ENCODE measurements at places on chromosomes 7 and 10.

DNA sequence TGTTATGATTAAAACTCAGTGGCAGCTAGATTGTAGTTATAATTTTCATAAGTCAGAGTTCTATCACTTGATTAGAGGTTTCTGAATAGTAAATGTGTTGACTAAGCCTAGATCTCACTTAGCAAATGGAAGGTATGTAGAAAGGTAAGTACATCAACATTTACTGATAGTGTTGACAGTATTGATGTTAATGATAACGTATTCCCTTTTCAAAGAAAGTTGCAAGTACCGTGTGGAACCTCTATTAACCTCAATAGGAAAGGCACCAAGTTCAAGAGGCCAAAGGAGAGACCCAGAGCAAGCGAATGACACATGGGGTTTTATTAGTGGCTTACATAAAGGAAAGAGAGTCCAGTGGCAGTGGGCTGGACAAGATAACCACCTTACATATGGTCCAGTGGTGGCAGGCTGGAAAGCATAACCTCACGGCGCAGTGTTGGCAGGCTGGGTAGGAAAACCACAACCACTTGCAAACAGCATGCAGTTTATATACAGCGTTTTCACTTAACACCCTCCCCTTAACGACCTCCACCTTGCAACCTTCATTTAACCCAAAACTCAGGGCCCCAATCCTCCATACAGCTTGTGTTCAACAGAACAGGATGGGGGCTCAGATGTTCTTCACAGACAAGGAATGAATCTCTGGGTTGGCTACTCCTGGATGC is 611.0 kb downstream of the PARD3 start:
- no peak for DNase-seq

DNA sequence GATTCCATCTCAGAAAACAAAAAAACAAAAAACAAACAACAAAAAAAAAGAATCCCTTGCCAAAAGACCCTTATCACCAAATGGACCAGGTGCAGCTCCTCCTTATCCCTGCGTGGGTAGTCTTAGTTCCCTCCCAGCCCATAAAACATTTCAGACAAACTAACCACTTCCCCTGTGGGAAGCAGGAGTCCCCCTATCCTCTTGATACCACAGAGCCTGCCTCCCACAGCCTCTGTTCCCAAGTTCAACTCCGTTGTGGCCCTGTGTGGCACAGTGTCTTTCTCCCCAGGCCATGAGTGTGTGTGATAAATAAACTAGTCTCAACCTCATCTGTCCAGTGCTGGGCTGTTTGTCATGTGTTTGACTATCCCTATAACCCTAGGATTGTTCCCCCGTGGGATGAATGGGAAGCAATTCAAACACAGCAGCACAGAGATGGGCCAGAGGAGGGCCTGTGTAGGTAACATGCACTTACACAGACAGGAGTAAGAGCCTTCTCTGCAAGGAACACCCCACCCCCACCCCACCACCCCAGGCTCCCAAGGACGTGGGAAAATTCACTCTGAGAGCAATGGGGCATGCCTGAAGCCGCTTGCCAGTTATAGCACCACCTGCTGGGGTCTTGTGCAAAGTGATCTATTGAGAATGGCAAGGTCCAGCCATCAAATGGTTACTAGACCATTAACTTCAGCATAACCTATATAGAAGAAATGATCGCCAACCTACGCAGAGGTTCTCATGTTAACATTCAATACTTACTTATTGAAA is 147.1 kb upstream of the GHITM start:
- no peak for DNase-seq

GRCh38 chr10:104100795-104101194 is 15.1 kb upstream of the COL17A1 start:
- no peak for DNase-seq

- DNase-seq = no peak
Measured at GRCh38 chr7:137590071-137590755, 246.7 kb upstream of the PTN start.

- DNase-seq = no peak
Measured at GRCh38 chr10:73581918-73582317, 9.2 kb downstream of the USP54 start.

DNA sequence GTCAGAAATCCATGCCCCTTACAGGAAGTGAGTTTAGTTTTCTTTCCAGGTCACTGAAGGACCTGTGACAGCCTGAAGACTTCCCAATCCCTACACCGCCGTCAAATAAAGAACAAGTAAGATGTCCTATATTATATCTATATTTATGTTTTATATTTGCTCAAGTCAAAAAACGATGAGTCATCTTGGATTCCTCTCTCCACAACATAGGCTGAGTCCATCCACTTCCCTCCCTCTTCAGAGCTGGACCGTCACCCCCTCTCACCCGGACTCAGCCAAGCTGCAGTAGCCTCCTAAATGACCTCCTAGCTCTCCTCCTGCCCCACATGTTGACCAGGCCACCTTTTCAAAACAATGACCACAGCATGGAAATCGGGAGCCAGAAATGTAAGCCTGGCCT is 53.5 kb downstream of the GLI3 start:
- DNase-seq = no peak

DNA sequence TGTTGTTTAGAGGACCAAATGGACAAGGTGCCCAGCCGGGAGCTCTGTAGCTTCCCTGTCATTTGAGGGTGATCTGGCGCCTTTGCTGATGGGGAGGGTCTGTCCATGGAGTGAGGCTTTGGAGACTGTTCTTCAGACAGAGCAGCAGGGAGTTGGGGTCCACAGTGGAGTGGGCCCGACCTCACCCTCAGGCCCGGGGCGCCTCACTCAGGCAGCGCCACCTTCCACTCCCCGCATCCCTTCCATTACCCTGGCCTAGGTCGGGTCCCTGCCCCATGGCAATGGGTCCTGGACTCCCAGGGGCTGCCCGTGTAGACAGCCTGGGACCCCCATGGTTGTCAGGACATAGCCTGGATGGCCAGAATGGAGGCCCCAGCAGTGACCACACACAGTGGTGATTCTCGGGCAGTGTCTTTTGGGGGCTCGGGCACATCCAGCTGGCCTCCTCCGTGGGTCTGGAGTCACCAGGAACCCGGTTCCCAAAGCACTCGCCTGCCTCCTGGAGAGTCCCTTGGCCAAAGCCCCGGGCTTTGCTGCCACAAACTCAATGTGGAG is 38.5 kb downstream of the TCERG1L start:
- peak; percentile 64 for DNase-seq

- no peak for DNase-seq
Measured at GRCh38 chr10:3169271-3169670, 3.3 kb downstream of the PITRM1 start.

- DNase-seq = no peak
Measured at GRCh38 chr7:74364061-74364460, 74.9 kb downstream of the CLIP2 start.

DNA sequence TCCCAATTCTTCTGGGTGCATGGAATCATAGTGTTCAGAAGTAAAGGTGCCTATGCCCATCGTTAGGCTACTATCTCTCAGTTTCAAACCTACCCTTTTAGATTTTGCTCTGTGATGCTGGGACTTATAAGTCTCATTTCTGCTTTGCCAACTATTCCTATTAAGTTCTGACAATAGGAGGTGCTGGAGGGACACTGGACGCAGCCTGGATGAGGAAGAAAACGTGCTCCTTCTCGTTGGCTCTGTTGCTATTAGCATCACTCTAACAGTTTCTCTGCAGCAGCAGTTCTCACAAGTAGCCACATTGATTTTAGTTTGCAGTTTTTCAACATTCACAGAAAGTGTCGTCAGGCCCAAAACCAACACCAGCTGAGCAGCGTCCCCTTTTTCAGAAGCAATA is 72.4 kb downstream of the ABCC2 start:
- DNase-seq = no peak

DNA sequence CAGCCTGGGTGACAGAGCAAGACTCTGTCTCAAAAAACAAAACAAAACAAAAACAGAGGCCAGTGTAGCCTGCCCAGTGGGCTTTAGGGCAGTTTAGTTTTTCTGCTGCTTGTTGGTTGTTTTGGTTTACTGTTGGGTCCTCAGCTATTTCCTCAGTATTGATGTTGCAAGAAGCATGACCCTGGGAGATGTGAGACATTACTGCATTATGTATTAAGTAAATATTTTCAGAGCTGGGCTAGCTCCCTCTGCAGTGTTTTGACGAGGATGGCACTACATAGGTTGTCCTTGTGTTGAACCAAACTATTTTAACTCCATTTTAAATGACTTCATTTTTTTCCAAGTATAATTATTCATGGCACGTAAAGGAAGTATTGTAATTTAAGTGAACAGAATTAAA is 4.8 kb downstream of the AKAP9 start:
- DNase-seq = no peak

- no peak for DNase-seq
Measured at GRCh38 chr7:129315960-129316359, 91.1 kb downstream of the AHCYL2 start.

- peak; percentile 82 for DNase-seq
Measured at GRCh38 chr7:31110331-31111108, 58.4 kb downstream of the ADCYAP1R1 start.

DNA sequence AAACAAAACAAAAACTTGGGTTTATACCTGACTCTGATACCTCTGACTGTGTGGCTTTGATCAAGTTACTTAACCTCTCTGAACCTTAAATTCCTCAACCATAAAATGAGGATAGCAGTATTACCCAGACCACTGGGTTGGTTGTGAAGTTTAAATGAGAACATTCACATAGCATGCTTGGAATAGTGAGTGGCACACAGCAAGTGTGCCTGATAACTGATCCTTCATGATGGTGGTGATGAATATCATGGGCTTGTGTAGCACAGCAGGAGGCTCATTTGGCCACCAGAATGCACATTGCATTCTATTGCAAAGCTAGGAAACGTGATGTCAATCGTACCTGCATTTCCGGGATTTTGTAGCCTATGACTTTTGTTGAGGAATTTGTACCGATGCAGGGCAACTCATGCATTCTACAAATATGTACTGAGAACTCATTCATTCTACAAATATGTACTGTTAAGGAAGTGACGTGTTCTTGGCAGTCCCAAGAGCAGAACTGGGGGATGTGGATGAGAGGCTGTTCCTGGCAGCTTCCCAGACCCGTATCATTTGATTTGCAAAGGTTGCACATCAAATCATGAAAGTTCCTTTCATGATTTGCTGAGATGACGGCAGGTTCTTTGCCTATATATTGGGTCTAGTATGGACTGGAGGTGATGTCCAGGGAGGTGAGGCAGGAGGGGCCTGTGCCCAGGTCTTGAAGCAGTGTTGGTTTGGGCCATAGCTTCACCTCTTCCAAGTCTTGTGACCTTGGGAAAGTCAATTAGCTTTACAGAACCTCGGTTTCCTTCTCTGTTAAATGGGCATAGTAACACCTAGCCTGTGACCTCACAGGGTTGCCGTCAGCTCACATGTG is 94.6 kb upstream of the SMNDC1 start:
- DNase-seq = no peak

DNA sequence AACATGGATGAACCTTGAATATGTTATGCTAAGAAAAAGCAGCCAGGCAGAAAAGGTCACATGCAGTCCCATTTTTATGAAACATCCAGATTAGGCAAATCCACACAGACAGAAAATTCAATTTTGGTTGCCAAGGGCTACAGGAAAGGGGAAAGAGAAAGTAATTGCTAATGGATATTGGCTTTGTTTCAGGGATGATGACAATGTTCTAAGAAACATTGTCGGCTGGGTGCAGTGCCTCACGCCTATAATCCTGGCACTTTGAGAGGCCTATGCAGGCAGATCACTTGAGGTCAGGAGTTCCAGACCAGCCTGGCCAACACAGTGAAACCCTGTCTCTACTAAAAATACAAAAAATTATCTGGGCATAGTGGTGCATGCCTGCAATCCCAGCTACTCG is 23.0 kb downstream of the ZNF33B start:
- no peak for DNase-seq

DNA sequence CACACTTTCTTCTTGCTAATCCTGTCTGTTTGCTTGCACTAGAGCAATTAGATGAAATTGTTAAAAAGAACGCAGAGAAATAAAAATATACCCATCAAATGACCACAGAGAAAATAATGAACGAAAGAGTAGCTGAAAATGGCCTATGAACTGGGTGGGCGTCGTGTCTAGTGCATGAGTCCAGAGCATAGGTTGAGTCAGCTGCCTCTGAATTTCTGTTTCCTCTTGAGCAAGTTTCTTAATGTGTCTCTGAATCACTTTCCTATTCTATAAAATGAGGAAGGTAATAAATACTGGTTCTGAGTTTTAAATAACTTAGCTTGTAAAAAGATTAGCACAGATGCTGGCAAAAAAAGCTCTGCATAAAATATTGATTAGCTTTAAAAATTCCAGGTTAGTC is 75.0 kb downstream of the POM121L12 start:
- DNase-seq = no peak

DNA sequence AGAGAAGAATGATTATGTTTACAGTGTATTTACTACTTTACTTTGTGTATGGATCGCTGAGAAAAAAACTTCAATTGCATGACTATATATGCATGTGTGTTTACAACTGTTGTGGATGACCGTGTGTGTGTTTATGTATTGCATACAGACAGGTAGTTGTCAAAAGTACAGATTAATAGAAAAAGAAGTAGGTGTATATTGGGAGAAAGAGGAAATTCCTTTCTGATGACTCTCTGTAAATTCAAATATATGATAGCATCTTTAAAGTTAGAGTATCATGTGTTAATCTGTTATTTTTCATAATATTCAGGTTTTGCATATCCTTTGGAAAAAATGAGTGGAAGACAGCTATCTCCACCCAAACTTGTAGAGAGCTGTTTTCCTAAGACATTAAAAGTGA is 160.4 kb upstream of the AGR3 start:
- DNase-seq = no peak

GRCh38 chr7:143288836-143289235 is 685 bp downstream of the CASP2 start:
- DNase-seq = no peak

DNA sequence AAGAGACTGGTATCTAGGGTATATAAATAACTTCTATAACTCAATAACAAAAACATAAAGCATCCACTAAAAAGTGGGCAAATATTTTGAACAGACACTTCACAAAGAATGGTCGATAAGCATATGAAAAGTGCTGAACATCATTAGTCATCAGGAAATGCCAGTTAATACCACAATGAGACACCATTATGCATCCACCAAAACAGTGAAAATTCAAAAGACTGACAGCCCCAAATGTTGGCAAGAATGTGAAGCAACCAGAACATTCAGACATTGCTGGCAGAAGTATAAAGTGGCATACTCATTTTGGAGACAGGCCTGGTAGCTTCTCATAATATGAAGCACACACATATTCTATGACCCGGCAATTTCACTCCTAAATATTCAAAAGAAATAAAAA is 26.5 kb upstream of the GSAP start:
- DNase-seq = no peak

DNA sequence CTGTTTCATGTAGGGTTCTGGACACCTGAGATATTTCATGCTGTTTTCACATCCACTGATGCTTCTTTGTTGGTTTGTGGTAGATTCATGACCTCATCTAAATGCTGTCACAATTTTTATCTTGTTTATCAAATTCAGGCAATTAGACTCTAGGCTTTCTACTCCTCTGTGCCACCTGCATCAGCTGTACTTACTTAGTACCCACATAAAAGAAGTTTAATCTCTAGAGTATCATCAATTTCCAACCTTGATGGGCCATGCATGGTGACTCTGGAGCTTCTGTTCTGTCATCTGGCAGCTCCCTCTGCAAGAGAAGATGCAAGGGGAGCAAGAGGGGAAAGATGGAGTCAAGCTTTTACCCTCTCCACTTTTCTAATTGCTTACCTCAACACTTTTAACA is 195.9 kb upstream of the VWC2 start:
- no peak for DNase-seq
